NCI-H2171 (cell line): ENCODE measurements at places on chromosomes 12 and 14.

DNA sequence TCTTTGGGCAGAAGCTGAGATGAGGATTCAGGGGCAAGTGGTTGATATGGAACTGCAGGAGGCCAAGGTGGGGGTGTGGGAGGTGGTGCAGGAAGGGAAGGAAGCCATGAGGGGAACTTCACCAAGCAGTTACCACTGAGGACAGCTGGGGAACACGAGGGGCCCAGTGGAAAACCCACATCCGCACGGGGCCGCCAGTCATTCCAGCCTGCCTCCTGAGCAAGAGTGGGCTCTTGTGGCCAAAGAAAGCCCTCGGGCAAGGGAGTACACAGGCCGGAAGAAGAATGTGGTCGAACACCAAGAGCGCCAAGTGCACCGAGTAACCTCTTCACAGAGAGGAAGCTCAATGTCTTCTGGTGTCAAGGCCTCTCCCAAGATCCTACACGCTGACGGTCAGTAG lies 252.2 kb upstream of the FOXN3 start:
- DNase-seq: no peak

DNA sequence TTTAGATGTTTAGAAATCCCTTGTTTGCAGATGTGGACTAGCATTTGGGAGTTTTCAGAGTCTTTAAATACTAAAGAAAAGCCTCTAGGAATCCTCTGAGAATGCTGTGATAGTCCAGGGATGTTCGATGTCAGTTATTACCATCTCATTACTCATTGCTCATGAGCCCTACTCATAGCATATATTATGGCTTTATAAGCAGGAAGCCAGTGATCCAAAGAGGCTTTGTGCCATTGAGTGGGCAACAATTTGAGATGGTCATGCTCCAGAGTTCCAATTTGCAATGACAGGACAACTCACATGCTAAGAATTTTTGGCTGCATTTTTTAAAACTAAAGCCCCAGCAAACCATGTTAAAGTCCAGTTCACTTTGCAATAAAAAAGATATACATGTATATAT lies 163.0 kb downstream of the OTOGL start:
- no peak for DNase-seq

- DNase-seq: no peak
These were observed 402.2 kb downstream of the AEBP2 start for GRCh38 chr12:19841451-19841850.

DNA sequence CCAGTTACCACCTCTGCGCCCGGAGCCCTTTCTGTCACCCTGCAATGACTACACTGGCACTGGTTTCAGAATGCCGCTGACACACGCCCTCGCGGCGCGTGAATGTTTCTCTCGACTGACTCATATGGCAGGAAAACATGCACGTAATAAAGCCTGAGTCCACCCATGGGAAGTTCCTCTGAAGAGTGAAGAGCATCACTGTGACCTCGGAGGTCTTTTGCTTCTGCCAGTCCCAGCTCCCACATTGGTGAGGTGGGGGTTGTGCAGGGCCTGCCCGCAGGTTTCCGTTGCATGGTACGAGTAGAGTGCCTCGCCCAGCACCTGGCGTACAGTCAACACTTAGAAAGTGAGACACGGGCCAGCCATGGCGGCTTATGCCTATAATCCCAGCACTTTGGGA lies 11.1 kb upstream of the SLC6A12 start:
- DNase-seq: no peak

- no peak for DNase-seq
These were observed 238.5 kb upstream of the LHX5 start for GRCh38 chr12:113710216-113710615.

DNA sequence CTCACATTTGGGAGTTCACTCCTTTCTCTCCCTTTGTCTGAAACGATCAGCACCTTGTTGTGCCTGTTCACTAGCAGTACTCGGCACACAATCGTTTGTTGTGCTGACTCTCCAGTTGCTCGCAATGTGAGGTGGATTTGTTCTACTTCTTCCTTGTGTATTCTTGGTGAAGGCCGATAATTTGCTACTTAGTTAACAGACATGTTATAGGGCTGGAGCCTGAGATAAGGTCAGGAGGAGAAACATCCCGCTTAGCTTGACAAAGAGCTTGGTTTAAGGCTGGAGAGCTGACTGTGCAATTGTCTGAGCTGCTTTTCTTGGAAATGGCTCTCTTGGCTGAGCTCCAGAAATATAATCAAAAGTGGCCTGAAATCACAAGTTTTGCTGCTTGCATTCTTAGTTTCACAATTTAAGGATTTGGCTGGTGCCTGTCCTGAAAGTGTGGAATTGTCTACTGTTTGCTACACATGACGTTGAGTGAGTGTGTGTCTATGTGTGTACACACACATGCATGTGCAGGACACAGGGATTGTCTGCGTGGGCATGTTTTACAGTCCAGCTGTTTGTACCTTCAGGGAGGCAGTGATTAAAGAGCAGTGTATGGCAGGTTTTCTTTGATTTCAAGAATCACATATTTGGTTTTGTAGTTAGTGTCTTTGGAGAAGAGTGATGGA lies 77.7 kb downstream of the ARF6 start:
- DNase-seq: no peak

GRCh38 chr14:61646366-61647116 lies 48.8 kb upstream of the HIF1A start:
- DNase-seq: no peak

DNA sequence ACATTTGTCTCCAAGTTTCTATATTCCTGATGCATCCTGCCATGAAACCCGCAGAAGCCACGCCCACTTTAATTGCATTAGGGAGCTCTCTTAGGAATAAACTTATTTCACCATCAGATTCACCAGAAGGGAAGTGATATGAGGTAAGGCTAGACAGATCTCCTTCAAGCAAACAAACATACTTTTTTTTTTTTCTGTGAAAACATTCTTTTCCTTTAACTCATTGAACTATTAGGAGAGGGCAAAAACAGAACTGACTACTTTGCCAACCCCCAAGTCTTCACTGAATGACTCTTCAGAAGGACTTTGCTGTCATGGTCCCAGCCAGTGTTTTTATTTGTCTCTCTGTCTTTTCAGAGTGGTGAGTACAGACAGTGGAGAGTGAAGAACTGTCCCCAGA lies 48.4 kb downstream of the GTF2A1 start:
- DNase-seq: no peak

DNA sequence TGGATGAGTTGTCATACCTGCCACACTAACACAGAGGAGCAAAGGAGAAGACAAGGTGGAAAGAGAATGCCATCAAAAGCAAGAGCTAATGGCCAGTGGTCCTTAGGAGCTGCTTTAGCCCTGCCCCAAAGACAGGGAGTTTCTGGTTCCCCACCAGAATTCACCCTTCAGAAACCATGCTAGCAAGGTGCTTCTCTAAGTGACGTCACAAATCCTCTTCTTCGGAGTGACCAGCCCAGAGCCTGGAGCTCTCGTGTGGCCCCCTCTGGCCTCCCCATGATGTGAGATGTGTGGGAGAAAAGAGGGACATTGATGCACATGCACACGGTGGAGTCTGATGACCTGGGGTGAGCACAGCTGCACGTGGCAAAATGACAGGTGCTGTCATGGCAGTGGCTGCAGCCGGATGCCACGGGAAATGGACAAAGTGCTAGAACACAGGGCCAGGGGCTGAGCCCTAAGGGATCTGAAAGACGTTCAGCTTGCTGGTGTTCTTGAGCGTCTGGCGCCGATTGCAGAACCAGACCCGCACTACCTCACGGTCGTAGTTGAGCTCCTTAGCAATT lies 16.9 kb upstream of the TFCP2 start:
- no peak for DNase-seq
